ENCODE measurements at places on chromosomes 11 and 22.
A peak's percentile ranks its signal among the peaks of the same experiment; 100 is the strongest.

GRCh38 chr22:37771702-37772427 lies 35.9 kb upstream of the GCAT start:
- no peak for DNase-seq

- DNase-seq, result no peak
These were observed 34.0 kb downstream of the TBCEL start for GRCh38 chr11:121057922-121058321.

DNA sequence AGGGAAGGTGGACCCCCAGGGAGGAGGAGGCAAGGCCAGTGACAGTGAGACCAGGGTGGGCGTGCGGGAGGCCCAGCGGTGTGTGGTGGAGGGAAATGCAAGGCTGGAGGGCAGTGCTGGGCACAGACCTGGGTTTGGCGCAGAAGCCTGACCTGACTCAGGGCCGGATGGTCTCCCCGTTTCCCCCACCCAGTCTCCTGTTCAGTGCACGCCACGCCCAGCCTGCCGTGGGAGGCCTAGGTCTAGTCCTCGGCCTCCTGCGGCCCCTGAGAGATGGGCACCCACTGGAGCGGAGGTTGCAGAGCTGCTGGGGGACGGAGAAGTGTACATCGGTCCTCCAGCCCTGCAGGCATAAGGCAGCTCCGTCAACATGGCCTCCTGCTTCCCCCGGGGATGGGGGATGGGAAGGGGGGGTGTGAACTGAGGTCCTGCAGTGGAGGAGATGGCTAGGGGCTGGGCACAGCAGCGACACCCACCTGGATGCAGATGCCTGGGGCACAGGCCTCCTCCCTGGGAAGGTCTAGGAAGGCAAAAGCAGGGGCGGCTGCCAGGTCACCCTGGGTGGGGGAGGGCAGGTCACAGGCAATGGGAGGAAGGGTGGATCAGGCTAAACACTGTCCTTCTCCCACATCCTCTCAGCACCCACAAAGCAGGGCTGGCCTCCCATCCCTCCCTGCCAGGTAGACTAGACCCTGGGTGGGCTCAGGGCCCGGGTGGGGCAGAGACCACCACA lies 15.9 kb downstream of the IL17REL start:
- DNase-seq, result no peak

DNA sequence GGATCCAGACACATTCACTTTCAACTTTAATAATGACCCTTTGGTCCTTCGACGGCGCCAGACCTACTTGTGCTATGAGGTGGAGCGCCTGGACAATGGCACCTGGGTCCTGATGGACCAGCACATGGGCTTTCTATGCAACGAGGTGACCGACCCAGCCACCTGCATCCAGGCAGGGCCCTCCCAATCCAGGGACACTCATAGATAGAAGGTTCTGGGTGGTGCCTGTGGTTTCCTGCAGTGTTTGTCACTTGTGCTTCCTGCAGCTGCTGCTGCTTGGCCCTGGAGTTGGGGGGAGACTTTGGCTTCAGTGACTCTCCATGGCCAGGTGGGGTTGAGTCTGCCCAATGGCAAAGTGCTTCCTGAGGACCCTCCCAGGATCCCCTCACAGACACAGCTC lies 7.3 kb downstream of the APOBEC3B start:
- DNase-seq, result no peak

- DNase-seq, result peak; percentile 30
These were observed at the start of gene RASD2 for GRCh38 chr22:35540595-35541253. Gene RASD2, plus strand, starts transcription at chr22:35540831. Its CDS starts 5,979 bp downstream, at chr22:35546810.

DNA sequence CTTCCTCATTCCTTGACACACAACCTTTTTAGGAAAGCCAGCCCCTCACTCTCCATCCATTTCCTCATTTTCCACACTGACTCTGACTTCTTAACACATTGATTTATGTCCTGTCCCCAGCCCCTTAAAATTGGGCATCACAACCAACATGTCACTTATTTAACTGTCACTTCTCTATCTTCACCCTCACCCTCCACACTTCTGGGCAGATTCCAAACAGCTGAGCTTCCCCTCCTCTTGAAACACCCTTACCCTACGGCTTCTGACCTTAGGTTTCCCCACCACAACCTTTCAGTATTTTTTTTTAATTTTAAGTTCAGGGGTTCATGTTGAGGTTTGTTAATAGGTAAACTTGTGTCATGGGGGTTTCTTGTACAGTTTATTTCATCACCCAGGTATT lies 696.3 kb downstream of the DLG2 start:
- no peak for DNase-seq

DNA sequence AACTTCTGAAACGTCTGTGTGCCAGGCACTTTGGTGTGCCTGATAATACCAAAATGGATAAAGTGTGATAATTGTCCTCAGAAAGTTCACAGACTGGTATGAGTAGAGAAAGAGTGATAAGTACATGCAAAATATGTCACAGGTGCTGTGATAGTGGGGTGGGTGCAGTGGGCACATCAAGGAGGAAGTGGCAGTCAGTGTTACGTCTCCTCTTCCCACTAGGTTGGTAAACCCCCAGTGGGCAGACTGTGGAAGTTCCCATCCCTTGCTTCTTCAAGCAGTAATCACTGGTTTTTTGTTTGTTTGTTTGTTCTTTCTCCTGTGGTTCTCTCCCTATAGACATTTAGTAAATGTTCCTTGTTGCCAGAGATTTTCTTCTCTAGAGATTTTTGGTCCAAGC lies 5.4 kb downstream of the RNF121 start:
- no peak for DNase-seq

- no peak for DNase-seq
These were observed 2.5 kb downstream of the CSTF3 start for GRCh38 chr11:33158596-33159275.

- DNase-seq, result no peak
These were observed 23.5 kb downstream of the CERK start for GRCh38 chr22:46714550-46714949.

DNA sequence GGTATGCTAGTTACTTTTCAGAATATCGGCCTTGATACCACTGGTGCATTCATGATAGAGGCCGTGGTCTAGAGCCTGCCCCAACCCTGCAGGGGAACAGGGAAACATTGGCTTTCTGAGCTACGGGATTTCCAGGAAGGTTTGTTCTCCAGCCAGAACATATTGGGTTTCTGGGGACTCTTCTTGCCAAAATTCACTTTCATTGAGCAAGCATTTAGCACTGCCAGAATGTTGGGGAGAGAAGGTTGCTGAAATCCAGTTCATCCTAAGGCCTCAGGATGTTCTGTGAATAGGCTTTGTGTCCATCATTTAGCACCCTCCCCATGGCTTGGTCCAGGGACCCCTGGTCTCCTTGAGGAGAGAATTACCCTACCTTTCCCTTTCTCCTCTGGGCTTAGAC lies 36.7 kb downstream of the DRG1 start:
- DNase-seq, result no peak

- DNase-seq, result peak; percentile 69
These were observed 49.9 kb downstream of the STIM1 start for GRCh38 chr11:3905080-3905953.

GRCh38 chr11:130906616-130907015 lies 9.7 kb downstream of the SNX19 start:
- no peak for DNase-seq
